ENCODE measurements at places on chromosomes 5 and 9. TPM values are rescaled to one million over a fixed set of nuclear protein-coding genes. Genes with fewer than 3 reads are reported as not detected.

The NIPAL4 gene
- 2.7 TPM for total RNA-seq

- H3K27me3 ChIP-seq, result no peaks in the 10 kb centered on the region
- peaks cover 21% of the 10 kb centered on the region for H3K4me1 ChIP-seq
- H3K36me3 ChIP-seq, result peaks cover 5% of the 10 kb centered on the region
- no peak overlapping the region for H3K27ac ChIP-seq
- no peak for DNase-seq
These were observed 528.8 kb downstream of the CSNK1G3 start for GRCh38 chr5:124040799-124041198.

The PIP5KL1 gene
- 1.7 TPM for total RNA-seq

- H3K36me3 ChIP-seq, result peaks cover 34% of the 10 kb centered on the region
- H3K27ac ChIP-seq, result peak overlapping the region; percentile 97
These were observed 657 bp downstream of the MAT2B start for GRCh38 chr5:163506095-163506457.

The RHOBTB3 gene
- 5.0 TPM for total RNA-seq

GRCh38 chr5:77867914-77868313 is 91.8 kb upstream of the TBCA start:
- H3K27me3 ChIP-seq, result no peaks in the 10 kb centered on the region
- no peaks in the 10 kb centered on the region for H3K4me1 ChIP-seq
- H3K36me3 ChIP-seq, result no peaks in the 10 kb centered on the region
- no peak overlapping the region for H3K27ac ChIP-seq

The CAST gene
- 199 TPM for total RNA-seq
